ENCODE measurements at places on chromosomes 3 and 15.

DNA sequence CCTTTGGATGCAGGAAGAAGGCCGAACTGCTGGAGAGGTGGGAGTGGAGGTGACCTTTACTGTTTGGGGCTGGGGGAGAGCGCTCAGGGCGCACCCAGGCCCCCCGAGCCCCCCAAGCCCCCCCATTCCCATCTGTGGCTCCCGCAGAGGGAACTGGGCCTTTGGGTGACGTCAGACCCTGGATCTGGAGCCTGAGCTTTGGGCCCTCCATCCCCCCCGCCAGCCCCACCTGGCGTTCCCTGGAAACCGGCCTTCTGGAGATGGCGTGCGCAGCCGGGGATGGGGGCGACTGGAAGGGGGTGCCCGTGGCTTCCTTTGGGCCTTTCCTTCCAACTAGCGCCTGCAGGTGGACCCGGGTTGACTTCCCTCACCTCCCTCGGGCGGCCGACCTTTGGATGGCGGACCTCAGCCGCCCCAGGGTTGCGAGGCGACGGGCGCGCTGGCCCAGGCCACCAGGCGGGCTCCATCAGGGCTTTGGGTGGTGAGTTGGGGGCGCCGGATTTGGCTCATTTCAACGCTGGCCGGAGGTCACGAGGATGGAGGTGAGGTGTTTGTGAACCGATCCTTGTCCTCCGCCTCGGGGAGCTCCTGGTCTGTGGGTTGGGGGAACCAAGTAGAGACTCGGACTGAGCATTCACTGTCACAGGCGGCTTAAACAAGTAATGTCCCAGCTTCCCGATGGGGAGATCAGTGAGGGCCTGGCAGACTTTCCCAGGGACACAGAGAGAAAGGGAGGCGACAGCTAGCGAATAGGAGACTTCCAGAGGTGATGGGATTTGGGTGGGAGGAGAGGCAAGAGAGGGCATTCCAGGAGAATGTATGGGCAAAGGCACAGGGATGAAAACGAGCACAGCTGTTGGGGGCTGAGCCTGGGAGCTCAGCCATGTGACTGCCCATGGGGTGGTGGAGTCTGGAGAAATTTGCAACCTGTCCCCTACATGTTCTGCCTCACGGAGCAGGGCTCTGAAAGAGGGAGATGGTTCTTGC is 709 bp downstream of the SCAMP5 start:
- peak; percentile 62 for DNase-seq

- DNase-seq = no peak
Observed at GRCh38 chr3:47849186-47849698, 46.3 kb downstream of the DHX30 start.

GRCh38 chr3:153246806-153247205 is 84.8 kb downstream of the RAP2B start:
- no peak for DNase-seq

GRCh38 chr3:118813472-118813871 is 221.2 kb downstream of the IGSF11 start:
- no peak for DNase-seq

DNA sequence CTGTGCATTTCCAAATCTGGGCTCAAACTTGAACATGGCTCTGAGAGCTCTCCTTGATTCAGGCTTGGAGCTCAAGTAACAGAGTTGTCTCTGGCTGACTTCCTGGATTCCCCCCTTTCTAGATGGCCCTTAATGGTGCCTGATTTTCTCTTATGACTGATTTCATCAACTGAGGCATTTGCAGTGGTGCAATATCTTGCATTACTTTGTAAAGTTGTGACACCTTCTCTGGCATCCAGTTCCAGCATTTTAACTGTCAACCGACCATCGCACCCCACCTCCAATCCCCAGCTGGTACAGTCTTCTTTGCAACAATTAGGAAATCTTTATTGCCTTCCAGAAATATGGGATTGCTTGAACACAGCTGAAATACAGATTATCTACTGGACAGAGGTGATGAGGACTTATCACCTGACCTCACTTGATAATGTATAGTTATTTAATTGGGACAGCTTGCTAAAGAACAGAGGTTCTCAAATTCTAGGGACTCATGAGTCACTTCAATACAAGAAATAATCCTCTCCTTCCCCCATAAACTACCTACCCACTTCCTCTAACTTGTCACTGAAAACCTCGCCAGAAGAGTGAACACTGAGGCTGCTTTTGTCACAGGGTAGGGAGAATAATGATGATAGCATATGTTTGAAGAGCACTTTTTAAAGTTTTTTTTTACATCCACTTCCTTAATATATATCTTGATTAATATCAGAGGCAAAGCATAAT is 41.8 kb downstream of the FILIP1L start:
- no peak for DNase-seq
